ENCODE measurements at places on chromosomes 12 and 14. TPM values are rescaled to one million over a fixed set of nuclear protein-coding genes. Genes with fewer than 3 reads are reported as not detected.

GPRC5D gene
- not detected for total RNA-seq

GRCh38 chr12:103586132-103586531 is 941 bp upstream of the STAB2 start:
- no peak for DNase-seq

GRCh38 chr14:28764257-28765160 is 2.1 kb upstream of the FOXG1 start:
- DNase-seq, result no peak

GRCh38 chr14:74501135-74501614 is 7.6 kb downstream of the ISCA2 start:
- DNase-seq, result no peak

DNA sequence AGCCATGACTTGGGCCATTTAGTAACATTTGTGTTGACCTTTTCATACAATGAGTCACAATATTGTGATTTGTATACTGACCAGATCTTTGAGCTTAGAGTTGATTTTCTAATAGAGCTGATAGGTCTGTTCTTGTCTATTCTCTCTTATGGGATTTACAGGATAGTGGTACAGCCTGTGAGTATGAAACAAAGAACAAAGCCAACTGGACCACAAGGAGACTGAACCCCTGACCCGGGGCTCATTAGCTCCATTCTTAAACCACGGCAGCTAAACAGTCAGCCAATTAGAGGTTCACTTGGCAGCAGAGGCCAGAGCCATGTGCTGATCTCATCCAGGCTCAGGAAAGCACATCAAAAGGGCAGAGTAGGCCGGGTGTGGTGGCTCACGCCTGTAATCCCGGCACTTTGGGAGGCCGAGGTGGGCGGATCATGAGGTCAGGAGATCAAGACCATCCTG is 59.1 kb upstream of the GNPNAT1 start:
- no peak for DNase-seq
